ENCODE measurements at places on chromosomes 1 and 21.

- DNase-seq, result no peak
Measured at GRCh38 chr1:232422098-232422497, 207.8 kb downstream of the SIPA1L2 start.

GRCh38 chr1:31434979-31435378, 22.0 kb downstream of the SERINC2 start:
- no peak for DNase-seq

DNA sequence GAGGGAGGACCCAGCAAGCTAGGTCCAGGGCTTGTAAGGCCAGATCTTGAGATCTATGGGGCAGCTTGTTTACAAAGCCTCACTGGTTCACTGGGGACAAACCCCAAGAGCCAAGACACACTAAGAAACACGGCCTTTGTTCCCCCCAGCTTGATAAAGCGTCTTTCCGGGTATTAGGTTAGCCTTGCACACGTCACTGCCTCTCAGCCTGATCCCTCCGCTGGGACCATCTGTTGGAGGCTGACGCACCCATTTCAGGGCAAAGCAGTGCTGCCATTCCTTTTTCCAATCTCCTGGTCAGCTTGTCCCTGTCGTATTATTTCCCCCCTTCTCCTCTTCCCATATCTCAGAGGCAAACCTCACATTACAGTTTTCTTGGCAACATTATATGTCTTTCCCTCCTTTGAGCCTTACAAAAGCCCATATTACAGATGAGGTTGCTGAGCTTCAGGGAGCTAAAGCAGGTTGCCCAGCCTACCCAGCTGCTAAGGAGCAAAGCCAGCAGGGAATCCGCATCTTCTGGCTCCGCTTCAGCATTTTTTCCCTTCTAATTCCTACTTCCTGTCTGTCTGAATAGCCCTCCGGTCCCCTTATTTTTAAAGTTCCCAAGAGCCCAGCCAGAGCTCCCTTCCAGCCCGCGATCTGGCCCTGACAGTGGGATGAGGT, 4.1 kb downstream of the HEYL start:
- DNase-seq, result no peak

DNA sequence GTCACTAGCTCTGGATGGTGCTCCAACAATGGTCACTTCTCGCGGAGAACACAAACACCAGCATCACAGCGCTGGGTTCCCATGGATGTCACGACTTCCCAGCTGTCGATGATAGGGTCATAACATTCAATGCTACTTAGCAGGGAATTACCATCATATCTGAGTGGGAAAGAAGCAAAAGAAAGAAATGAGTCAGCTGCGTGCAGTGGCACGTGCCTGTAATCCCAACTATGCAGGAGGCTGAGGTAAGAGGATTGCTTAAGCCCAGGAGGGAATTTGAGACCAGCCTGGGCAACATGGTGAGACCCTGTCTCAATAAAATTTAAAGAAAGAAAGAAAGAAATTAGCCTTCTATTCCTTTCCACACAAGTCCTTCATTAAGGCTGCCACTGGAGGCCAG, 3.6 kb upstream of the RABIF start:
- DNase-seq, result no peak

- no peak for DNase-seq
Measured at GRCh38 chr21:45122030-45122429, 47.6 kb downstream of the ADARB1 start.

Data from cardiac muscle cell (in vitro differentiated cells and primary cell).